ENCODE measurements at places on chromosomes 6 and 20. TPM values are rescaled to one million over a fixed set of nuclear protein-coding genes. Genes with fewer than 3 reads are reported as not detected.

DNA sequence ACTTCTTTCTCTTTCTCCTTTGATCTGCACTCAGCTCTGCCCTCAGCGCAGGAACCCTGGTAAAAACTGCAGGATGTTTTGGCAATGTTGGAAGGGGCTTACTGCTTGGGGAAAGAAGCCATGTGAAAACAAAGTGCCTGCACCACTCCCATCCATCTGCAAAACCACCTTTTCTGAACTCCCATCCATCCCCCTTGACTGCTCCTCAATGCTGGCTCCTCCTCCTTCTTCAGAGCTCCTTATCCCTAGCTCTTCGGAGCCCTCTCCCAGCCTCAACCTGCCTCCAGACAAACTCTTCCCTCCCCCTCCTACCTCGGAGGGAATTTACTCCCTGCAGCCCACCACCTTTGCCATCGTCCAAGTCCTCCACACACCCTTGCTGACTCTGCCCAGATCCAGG is 4.2 kb upstream of the ZBTB12 start:
- H3K27ac ChIP-seq: no peak overlapping the region
- H3K36me3 ChIP-seq: no peaks in the 10 kb centered on the region
- peaks cover 6% of the 10 kb centered on the region for H3K4me1 ChIP-seq

- no peaks in the 10 kb centered on the region for H3K27me3 ChIP-seq
- H3K27ac ChIP-seq: no peak overlapping the region
- H3K4me1 ChIP-seq: no peaks in the 10 kb centered on the region
- DNase-seq: no peak
Measured at GRCh38 chr6:14361956-14362587, 244.5 kb downstream of the CD83 start.

GRCh38 chr20:37735541-37735940 is 41.7 kb downstream of the CTNNBL1 start:
- no peaks in the 10 kb centered on the region for H3K36me3 ChIP-seq
- no peak for DNase-seq
- no peaks in the 10 kb centered on the region for H3K4me1 ChIP-seq
- H3K27ac ChIP-seq: no peak overlapping the region
- no peaks in the 10 kb centered on the region for H3K27me3 ChIP-seq
- H3K4me3 ChIP-seq: no peak overlapping the region

GRCh38 chr6:46219661-46220060 is 48.9 kb upstream of the ENPP5 start:
- no peaks in the 10 kb centered on the region for H3K36me3 ChIP-seq
- H3K4me1 ChIP-seq: peaks cover 23% of the 10 kb centered on the region
- no peak for DNase-seq
- no peak overlapping the region for H3K27ac ChIP-seq
- H3K4me3 ChIP-seq: no peak overlapping the region

GRCh38 chr6:85191656-85192055 is 258.2 kb upstream of the NT5E start:
- H3K27me3 ChIP-seq: no peaks in the 10 kb centered on the region
- no peak overlapping the region for H3K4me3 ChIP-seq
- no peaks in the 10 kb centered on the region for H3K36me3 ChIP-seq
- H3K4me1 ChIP-seq: no peaks in the 10 kb centered on the region

DNA sequence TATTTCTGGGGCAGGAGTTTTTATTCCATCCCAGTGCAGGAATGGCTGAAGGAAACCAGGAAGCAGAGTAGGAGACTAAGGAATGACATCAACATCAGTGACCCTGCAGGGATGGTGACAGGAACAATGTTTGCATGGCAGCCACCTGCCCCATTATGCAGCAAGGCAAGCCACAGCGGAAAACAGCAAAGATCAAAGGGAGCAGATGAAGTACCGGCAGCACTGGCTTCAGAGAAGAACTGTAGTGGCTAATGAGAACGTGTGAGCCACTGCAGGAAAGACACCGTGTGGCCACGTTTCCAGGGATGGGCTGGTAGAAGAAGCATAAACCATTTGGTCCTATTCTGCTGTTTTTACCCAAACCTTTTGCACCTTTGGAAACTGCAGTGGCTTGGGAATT is 52.9 kb upstream of the TAB2 start:
- no peaks in the 10 kb centered on the region for H3K27me3 ChIP-seq
- H3K36me3 ChIP-seq: no peaks in the 10 kb centered on the region
- DNase-seq: no peak
- H3K4me1 ChIP-seq: no peaks in the 10 kb centered on the region
- H3K27ac ChIP-seq: no peak overlapping the region
- H3K4me3 ChIP-seq: no peak overlapping the region

- no peaks in the 10 kb centered on the region for H3K36me3 ChIP-seq
- H3K27ac ChIP-seq: no peak overlapping the region
- H3K27me3 ChIP-seq: no peaks in the 10 kb centered on the region
- DNase-seq: no peak
- H3K4me1 ChIP-seq: no peaks in the 10 kb centered on the region
Measured at GRCh38 chr6:99276747-99277146, 72.7 kb downstream of the FAXC start.

DNA sequence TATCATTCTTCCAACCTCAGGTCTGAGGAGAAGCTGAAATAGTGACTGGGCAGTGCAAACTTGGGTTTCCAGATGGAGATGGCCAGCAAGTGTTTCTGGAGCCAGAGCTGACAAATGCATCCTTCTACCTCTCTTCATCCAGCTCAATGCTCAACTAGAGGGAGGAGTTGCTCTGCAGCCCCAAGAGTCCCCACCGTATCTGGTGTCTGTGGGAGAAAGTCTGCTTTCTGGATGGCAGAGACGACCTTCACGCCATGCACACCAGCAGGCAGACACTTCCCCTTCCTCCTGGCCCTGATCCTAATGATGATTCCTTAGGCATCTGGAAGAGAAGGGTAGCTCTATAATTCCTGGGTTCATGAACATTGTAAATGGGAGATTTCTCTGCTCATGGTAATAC is 127.4 kb upstream of the SPACA1 start:
- no peak overlapping the region for H3K4me3 ChIP-seq
- H3K36me3 ChIP-seq: no peaks in the 10 kb centered on the region
- H3K27me3 ChIP-seq: no peaks in the 10 kb centered on the region
- H3K4me1 ChIP-seq: peaks cover 8% of the 10 kb centered on the region
- no peak for DNase-seq

- H3K27ac ChIP-seq: no peak overlapping the region
- DNase-seq: peak; percentile 44
- no peaks in the 10 kb centered on the region for H3K27me3 ChIP-seq
- peaks cover 8% of the 10 kb centered on the region for H3K4me1 ChIP-seq
- no peaks in the 10 kb centered on the region for H3K36me3 ChIP-seq
Measured at GRCh38 chr6:147947521-147947920, 395.1 kb upstream of the SASH1 start.

- H3K27ac ChIP-seq: no peak overlapping the region
- H3K27me3 ChIP-seq: no peaks in the 10 kb centered on the region
- peaks cover 3% of the 10 kb centered on the region for H3K4me1 ChIP-seq
- H3K4me3 ChIP-seq: no peak overlapping the region
- DNase-seq: no peak
Measured at GRCh38 chr20:35830264-35830663, 58.4 kb downstream of the PHF20 start.

GRCh38 chr6:42163981-42164380 is 9.2 kb upstream of the GUCA1A start:
- no peak for DNase-seq
- no peak overlapping the region for H3K27ac ChIP-seq
- H3K4me1 ChIP-seq: no peaks in the 10 kb centered on the region

DNA sequence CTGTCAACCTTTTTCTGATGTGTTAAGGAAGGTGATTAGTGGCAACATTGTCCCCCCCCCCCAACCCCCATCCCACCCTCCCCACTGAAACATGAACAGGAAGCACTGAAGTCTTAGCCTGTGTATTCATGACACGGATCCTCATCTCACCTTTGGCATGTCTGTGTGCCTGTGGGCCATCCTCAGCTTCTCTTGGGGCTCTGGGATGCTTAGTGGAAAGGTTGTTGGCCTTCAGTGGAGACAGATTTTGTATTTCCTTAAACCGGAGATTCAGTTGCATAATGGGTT is 93.6 kb downstream of the RREB1 start:
- no peak overlapping the region for H3K27ac ChIP-seq
- H3K27me3 ChIP-seq: no peaks in the 10 kb centered on the region
- no peaks in the 10 kb centered on the region for H3K36me3 ChIP-seq
- H3K4me3 ChIP-seq: no peak overlapping the region
- DNase-seq: no peak

GRCh38 chr6:35360349-35361138 is 18.2 kb downstream of the PPARD start:
- peaks cover 57% of the 10 kb centered on the region for H3K4me1 ChIP-seq
- no peaks in the 10 kb centered on the region for H3K27me3 ChIP-seq
- no peak overlapping the region for H3K27ac ChIP-seq
- no peak overlapping the region for H3K4me3 ChIP-seq
- H3K36me3 ChIP-seq: no peaks in the 10 kb centered on the region

DNA sequence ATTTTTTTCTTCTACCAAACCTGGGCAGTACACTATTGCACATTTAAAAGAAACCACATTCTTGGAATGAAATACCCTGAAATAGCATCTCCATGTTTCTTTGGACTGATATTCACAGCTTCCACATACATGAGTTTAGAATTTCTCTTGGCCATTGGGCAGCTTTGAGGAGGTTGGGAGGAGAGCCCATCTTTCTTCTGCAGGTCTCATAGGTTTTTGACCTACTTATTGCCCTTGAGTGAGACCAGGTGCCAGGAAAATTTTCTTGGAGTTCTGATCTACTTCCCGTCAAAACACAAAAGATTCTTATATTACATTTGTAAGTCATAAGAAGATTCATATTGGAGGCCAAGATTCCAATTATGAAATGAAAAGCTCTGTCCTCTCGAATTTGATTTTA is 212.0 kb downstream of the IBTK start:
- no peak for DNase-seq
- no peaks in the 10 kb centered on the region for H3K27me3 ChIP-seq
- no peak overlapping the region for H3K27ac ChIP-seq
- H3K4me3 ChIP-seq: no peak overlapping the region
- H3K36me3 ChIP-seq: no peaks in the 10 kb centered on the region
- H3K4me1 ChIP-seq: no peaks in the 10 kb centered on the region

DNMT3B gene
- 1.5 TPM for total RNA-seq

SEL1L2 gene
- total RNA-seq: not detected

LRRC73 gene
- 2.4 TPM for total RNA-seq

PPDPF gene
- 113 TPM for total RNA-seq

ABHD16B gene
- not detected for total RNA-seq

TBC1D20 gene
- 42.0 TPM for total RNA-seq

TRIM15 gene
- not detected for total RNA-seq

RAET1G gene
- total RNA-seq: not detected

TCP1 gene
- 106 TPM for total RNA-seq
